ENCODE measurements at places on chromosomes 16 and 17.

- no peak for DNase-seq
Measured at GRCh38 chr17:79036596-79036995, 12.6 kb downstream of the C1QTNF1 start.

DNA sequence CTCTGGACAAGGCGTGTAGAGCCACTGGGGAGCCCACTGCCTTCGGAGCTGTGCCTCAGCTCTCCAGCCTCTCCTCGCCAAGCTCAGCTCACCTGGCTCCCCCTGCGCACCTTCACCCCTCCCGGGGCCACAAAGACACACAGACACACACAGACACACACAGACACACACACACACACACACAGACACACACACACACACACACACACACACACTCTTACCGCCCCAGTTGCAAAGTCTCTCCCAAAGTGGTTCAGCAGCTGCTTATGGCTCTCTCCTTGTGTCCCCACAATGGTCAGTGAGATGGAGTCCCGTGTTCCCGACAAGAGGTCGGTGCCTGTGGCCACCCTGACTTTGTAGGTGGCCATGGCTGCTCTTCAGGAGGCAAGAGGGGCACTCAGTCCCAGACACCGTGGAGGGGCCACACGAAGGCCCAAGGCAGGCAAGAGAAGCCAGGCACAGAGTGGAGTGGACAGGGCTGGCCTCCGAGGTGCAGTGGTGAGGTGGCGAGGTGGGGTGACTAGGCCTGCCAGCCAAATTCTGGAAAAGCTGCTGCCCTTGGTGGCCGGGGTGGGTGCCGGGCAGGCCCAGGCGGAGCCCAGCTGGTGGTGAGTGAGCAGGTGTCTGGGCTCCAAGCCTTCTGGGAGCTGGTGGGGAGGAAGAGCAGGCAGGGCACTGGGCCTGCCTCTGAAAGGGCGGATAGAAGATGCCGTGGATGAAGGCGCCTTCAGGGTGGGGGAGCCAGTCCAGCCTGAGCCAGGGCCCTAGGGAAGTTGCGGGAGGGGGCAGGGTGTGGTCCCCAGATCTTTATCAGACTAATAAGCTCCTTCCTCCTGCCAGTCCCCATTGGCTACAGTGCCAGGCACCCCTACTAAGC, at the start of gene ALOX12B:
ALOX12B (minus strand) TSS at position 642 of the 877 bp plus-strand sequence; CDS start at position 368, 274 bp downstream.
- DNase-seq, result no peak

DNA sequence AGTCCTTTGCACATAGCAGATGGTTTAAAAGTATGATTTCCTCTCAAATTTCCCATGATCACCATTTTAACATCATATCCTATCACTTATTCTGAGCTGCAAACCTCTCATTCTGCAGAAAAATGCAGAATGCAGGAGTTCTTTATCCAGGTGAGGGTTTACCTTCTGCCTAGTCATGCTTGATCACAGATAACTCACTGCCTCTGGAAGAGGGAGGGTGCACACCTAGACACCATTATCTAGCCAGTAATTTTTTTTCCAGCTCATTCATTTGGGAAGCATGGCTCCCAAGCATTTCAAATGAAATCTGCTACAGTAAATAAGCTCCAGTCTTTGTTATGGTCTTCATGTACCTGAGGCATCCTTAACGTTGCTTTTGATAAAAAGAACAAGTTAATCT, 38.0 kb downstream of the RFFL start:
- DNase-seq, result no peak

DNA sequence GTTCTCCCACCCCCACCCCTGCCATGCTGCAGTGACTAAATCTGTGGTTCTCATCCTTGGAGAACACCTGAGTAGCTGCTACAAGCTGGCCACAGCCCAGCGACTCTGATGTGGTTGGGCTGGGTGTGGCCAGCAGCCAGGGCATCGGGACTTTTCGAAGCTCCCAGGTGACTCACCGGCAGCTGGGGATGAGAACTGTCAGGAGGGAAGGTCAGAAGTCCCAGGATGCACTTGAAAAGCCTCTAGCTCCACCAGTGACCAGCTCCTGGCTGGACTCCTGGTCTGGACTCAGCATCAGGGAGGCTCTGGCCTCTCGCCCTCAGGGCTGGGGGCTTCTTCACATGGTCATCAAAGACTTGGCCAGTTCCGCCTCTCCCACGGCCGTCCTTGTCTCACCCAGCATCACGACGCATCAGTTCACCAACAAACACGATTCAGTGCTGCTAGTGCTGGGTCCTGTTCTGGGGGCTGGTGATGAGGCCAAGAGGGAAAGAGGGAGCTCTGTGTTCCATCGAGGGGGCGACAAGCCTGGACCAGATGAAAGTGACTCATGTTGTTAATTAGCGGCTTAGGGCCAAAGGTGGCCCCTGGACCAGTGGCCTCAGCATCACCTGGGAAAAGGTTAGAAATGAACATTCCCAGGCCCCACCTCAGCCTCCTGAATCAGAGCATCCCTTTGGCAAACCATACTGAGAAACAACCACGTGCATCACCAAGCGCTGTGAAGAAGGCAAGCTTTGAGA, 3.9 kb upstream of the C17orf99 start:
- DNase-seq, result no peak

DNA sequence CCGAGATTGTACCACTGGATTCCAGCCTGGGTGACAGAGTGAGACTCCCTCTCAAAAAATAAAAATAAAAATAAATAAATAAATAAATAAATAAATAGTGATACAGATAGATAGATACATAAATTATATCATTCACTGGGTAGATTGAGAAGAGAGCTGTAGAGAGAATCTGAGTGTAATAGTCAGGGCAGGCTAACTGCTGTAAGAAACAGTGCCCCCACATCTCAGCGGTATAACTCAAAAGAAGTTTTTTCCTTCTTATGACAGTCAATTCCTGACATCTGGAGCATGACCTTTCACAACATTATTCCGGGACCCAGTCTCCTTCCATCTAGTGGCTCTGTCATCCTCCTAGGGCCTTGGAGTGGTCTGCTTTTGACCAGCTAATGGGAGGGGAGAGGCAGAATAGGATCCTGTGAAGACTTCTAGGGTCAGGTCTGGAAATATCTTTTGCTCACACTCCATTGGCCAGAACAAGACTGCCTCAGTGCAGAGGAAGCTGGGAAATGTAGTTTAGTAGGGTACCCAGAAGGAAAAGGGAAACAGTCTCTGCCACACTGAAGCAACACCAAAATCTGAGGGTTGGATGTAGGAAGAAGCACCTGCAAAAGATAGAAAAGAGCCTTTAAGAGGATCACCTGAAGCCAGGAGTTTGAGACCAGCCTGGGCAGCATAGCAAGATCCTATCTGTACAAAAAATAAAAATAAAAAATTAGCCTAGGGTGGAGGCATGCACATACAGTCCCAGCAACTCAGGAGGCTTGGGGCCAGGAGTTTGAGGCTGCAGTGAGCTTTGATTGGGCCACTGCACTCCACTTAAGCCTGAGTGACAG, 3.0 kb upstream of the QPRT start:
- peak; percentile 16 for DNase-seq

GRCh38 chr17:5661491-5662125, 77.3 kb upstream of the NLRP1 start:
- no peak for DNase-seq
